T-cell (primary cell): ENCODE measurements at places on chromosomes 6 and 20. TPM values are rescaled to one million over a fixed set of nuclear protein-coding genes. Genes with fewer than 3 reads are reported as not detected.

Gene EGFL8
- total RNA-seq = 15.7 TPM

Gene SEMG2
- not detected for total RNA-seq

Gene TBXT
- total RNA-seq = not detected

Gene CD24
- 3.4 TPM for total RNA-seq

Gene CDK5RAP1
- 47.1 TPM for total RNA-seq

Gene FHL5
- total RNA-seq = not detected

Gene MYCT1
- 0.25 TPM for total RNA-seq

Gene CLVS2
- total RNA-seq = not detected

Gene DEFB124
- not detected for total RNA-seq

Gene OR2H1
- total RNA-seq = not detected

Gene SDHAF4
- total RNA-seq = 13.4 TPM

Gene HMGA1
- 104 TPM for total RNA-seq

Gene PLCB1
- 7.4 TPM for total RNA-seq
